ENCODE measurements at places on chromosomes 12 and 14.

GRCh38 chr12:27810756-27811155 is 30.7 kb upstream of the MANSC4 start:
- DNase-seq = no peak

DNA sequence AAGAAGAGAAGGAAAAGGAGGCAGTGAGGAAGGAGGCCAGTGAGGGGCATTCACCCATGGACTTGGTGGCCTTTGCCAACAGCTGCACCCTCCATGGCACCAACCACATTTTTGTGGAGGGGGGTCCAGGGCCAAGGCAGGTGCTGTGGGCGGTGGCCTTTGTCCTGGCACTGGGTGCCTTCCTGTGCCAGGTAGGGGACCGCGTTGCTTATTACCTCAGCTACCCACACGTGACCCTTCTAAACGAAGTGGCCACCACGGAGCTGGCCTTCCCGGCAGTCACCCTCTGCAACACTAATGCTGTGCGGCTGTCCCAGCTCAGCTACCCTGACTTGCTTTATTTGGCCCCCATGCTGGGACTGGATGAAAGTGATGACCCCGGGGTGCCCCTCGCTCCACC is 11.4 kb upstream of the SMARCD1 start:
- DNase-seq = no peak

GRCh38 chr12:65696227-65696626 is 128.1 kb upstream of the HMGA2 start:
- no peak for DNase-seq

- DNase-seq = no peak
Observed at GRCh38 chr12:12985817-12986408, 14.2 kb downstream of the HEBP1 start.

- DNase-seq = no peak
Observed at GRCh38 chr12:107436836-107437235, 248.8 kb upstream of the PWP1 start.

Measured in NCI-H774 (cell line).